ENCODE measurements at places on chromosomes 4 and X.

DNA sequence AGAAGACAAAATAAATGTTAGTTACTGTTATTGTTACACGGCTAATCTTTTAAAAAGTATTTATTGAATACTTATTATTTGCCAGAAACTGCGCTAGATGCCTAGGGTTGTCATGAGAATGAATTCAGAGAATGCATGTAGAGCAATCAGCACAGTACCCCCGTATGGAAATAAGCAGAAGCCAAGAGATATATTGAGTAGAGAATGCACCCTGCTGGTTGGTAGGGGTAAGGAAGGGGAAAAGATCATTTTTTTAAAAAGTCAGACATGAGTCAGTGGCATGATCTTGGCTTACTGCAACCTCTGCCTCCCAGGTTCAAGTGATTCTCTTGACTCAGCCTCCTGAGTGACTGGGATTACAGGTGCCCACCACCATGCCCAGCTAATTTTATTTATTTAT lies 13.1 kb upstream of the DRP2 start:
- no peak overlapping the region for H3K27ac ChIP-seq
- no peaks in the 10 kb centered on the region for H3K36me3 ChIP-seq
- DNase-seq = peak; percentile 39
- no peak overlapping the region for H3K4me3 ChIP-seq
- peaks cover 10% of the 10 kb centered on the region for H3K4me1 ChIP-seq

GRCh38 chrX:55794405-55794804 lies 76.9 kb downstream of the RRAGB start:
- H3K36me3 ChIP-seq = no peaks in the 10 kb centered on the region
- peaks cover 4% of the 10 kb centered on the region for H3K4me1 ChIP-seq
- H3K27ac ChIP-seq = no peak overlapping the region
- no peaks in the 10 kb centered on the region for H3K27me3 ChIP-seq
- H3K4me3 ChIP-seq = no peak overlapping the region

GRCh38 chr4:119627267-119628255 lies 1.0 kb downstream of the PDE5A start:
- no peak overlapping the region for H3K27ac ChIP-seq
- no peaks in the 10 kb centered on the region for H3K27me3 ChIP-seq
- H3K4me3 ChIP-seq = peak overlapping the region; percentile 77
- peaks cover 18% of the 10 kb centered on the region for H3K4me1 ChIP-seq
- DNase-seq = peak; percentile 72

DNA sequence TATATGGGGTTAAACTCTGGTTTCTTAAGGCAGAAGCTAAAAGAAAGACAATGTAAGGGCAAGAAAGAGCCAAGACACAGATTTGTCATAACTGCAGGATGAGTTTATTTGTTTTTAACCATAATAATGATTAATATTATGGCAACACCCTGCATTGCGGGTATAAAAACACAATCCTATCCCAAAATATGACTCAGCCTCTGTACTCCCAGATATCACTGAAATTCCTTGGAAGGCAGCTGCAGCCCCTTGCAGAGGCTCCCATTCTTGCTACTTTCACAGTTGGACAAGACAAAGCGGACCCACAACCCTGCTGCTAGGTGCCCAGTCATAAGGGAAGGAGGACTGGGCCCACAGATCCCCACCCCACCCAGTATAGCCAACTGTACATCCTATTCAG lies 20.4 kb upstream of the FGF16 start:
- no peak overlapping the region for H3K4me3 ChIP-seq
- no peaks in the 10 kb centered on the region for H3K27me3 ChIP-seq
- no peak overlapping the region for H3K27ac ChIP-seq
- no peaks in the 10 kb centered on the region for H3K4me1 ChIP-seq

DNA sequence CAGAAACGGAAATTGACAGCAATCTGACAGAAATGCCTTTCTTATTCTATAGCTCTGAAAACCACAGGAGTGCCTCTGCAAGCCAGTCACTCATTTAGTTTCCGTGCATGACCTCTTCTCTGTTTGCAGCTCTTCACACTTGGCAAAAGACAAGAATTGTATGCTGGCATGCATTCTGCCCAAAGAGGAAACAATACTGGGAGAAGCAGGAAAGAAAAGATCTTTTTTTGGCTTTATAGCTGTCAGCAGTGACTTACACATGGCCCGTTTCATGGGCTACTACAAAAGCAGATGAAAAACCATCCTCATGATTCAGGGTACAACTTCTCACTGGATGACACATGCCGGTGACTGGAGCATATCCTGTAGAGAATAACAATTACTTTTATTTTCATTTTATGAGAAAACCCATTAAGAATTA lies 249.4 kb downstream of the ADAMTS3 start:
- H3K4me3 ChIP-seq = no peak overlapping the region
- H3K36me3 ChIP-seq = no peaks in the 10 kb centered on the region
- H3K4me1 ChIP-seq = no peaks in the 10 kb centered on the region
- DNase-seq = no peak

Measured in B cell (primary cell).